CD4-positive, CD25-positive, alpha-beta regulatory T cell (primary cell): ENCODE measurements at places on chromosomes 13 and 19. TPM values are rescaled to one million over a fixed set of nuclear protein-coding genes. Genes with fewer than 3 reads are reported as not detected.

ADM5 gene
- polyA plus RNA-seq: not detected

DNA sequence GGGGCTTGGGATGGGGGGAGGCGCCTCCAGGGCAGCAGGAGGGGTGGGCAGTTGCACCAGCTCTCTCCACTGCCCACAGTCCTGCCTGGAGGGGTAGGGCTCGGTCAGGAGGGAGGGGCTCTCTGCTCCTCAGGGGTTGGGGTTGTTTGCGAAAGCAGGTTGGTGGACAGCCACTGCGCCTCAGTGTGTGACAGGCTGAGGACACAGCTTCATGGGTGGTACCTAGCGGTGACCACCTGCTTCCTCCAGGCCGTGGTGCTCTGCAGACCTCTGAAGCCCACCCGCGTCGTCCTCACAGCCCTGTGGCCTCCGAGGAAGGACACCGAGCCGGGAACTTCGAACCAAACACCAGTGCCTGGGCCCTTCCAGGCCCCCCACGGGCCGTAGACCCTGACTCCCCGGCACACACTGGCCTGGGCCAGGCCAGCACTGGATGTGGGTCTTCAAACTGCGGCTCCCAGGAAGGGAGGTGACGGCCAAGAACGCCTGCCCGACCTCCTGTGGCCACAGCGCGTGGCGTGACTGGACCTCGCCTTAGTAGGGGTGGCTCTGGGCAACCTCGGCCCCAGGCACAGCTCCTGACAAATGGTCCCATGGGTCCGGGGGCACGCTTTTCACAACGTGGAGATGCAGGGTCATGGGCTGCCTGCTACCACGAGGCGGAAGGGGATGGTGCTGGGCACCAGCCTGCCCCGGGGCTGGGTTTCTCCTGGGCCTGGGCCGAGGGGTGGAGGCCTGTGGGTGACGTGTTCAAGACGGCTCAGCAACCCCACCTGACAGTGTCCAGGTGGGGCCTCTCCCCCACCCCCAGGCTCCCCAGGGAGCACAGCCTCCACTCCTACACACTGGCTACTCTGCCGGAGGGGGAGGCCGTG lies 173.2 kb downstream of the KDM4B start:
- no peaks in the 10 kb centered on the region for H3K27me3 ChIP-seq
- peaks cover 32% of the 10 kb centered on the region for H3K4me1 ChIP-seq
- H3K36me3 ChIP-seq: peaks cover 25% of the 10 kb centered on the region

- H3K4me1 ChIP-seq: peaks cover 20% of the 10 kb centered on the region
- H3K4me3 ChIP-seq: no peak overlapping the region
- no peaks in the 10 kb centered on the region for H3K27me3 ChIP-seq
- H3K27ac ChIP-seq: no peak overlapping the region
Observed at GRCh38 chr13:73939603-73940002, 194.6 kb downstream of the KLF12 start.

ERICH4 gene
- polyA plus RNA-seq: not detected

MAP4K1 gene
- polyA plus RNA-seq: 122 TPM

- H3K4me1 ChIP-seq: no peaks in the 10 kb centered on the region
- H3K4me3 ChIP-seq: no peak overlapping the region
- H3K27me3 ChIP-seq: no peaks in the 10 kb centered on the region
- no peak for DNase-seq
Observed at GRCh38 chr13:99585609-99586008, 84.3 kb downstream of the TM9SF2 start.

- H3K27ac ChIP-seq: no peak overlapping the region
- no peaks in the 10 kb centered on the region for H3K4me1 ChIP-seq
- no peak overlapping the region for H3K4me3 ChIP-seq
- H3K27me3 ChIP-seq: no peaks in the 10 kb centered on the region
Observed at GRCh38 chr13:40052954-40053353, 397.5 kb downstream of the COG6 start.

DNA sequence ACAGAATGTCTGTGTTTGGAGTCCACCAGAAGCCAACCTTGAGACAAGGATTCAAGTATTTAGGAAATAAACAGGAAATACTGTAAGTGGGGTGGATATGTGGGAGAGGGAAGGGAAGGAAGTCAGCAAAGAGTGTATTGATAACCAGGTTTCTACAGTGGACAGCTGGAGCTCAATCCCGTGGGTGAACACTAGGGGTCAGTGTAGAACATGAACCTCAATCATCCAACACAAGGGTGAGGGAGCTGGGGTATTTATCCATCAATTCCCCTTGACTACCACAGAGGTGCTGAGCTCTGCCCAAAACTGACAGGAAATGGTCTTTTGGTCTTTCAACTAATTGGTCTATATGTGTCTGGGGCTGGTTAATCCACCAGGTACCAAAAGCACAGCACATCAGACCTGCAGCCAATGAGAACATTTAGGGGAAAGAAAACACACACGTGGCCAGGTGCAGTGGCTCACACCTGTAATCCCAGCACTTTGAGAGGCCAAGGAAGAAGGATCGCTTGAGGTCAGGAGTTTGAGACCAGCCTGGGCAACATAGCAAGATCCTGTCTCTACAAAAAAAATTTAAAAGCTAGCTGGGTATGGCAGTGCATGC lies 5.6 kb upstream of the SYDE1 start:
- no peak overlapping the region for H3K4me3 ChIP-seq
- peak; percentile 17 for DNase-seq

DNA sequence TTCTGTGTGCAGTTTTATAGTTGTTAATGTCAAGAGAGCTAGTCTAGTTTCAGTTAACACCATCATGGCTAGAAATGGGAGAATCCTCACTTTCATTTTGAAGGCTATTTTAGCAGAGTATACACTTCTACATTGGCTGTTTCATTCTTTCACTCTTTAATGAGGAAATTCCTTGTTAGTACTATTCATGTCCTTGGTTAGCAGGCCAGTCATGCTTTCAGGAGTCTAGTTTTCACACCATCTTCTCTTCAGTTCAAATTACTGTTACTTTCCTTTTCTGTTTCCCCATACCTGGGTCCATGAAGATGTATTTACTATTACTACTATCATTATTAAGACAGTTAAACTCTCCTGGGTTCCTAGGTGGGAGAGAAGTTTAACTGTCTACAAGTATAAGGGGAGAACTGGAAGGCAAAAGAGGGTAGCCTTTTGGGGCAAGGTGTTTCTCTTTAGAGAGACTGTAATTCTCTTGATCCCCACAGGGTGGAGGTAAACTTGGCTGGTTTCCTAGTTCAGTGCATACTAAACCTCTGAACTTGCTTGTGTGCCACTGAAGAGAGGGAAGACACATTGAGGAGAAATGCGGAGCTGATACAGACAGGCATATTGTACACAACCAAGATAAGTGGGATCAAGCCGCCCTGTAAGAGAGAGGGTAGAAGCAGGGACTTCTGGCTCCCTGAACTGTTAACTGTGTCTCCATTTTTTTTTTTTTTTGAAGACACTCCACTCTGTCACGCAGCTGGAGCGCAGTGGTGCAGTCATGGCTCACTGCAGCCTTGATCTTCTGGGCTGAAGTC lies 41.3 kb upstream of the IGFL4 start:
- H3K36me3 ChIP-seq: no peaks in the 10 kb centered on the region
- no peak for DNase-seq
- H3K27me3 ChIP-seq: peaks cover 38% of the 10 kb centered on the region
- H3K4me3 ChIP-seq: no peak overlapping the region

FFAR3 gene
- polyA plus RNA-seq: 0.39 TPM

RGL3 gene
- polyA plus RNA-seq: not detected

- H3K4me3 ChIP-seq: no peak overlapping the region
- no peak overlapping the region for H3K27ac ChIP-seq
- DNase-seq: no peak
- H3K36me3 ChIP-seq: no peaks in the 10 kb centered on the region
- no peaks in the 10 kb centered on the region for H3K4me1 ChIP-seq
Observed at GRCh38 chr13:98108341-98108740, 34.6 kb upstream of the FARP1 start.

DNA sequence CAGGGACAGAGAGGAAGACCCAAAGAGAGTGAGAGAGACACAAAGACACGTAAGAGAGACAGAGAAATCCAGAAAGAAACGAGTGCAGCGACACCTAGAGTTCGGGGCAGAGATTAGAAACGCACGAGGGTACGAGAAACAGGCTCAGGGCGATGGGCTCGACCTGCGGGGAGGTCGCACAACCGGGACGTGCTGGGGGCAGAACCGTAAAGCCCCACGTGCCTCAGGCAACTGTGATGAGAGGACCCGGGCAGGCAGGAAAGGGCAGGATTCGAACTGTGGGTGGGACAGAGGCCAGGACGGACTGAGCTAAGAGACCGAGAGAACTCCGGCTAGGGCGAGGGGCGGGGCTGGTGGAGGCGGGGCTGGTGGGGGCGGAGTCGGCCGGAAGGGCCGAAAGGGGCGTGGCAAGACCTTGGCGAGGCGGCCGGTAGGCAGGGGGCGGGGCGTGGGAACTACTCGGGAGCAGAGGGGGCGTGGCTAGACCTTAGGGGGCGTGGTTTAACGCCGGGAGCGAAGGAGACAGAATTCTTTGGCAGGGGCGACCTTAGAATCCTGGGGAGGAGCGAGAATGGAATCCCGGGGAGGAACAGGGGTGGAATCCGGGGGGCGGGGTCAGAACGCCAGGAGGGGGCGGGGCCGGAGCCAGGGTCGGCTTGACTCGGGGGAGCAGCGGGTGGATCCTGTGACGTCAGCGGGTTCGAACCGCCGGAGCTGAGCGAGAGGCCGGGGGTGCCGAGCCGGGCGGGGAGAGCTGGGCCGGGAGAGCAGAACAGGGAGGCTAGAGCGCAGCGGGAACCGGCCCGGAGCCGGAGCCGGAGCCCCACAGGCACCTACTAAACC lies at the start of gene NECTIN2:
NECTIN2 (plus strand) TSS at position 686 of the 843 bp plus-strand sequence. CDS start 229 bp downstream, outside the sequence.
- no peaks in the 10 kb centered on the region for H3K36me3 ChIP-seq
- no peak within 1 kb of the TSS for H3K27ac ChIP-seq

- H3K27me3 ChIP-seq: no peaks in the 10 kb centered on the region
- H3K27ac ChIP-seq: no peak overlapping the region
- DNase-seq: no peak
- H3K4me1 ChIP-seq: no peaks in the 10 kb centered on the region
Observed at GRCh38 chr13:112042496-112042895, 24.5 kb upstream of the SOX1 start.

DNA sequence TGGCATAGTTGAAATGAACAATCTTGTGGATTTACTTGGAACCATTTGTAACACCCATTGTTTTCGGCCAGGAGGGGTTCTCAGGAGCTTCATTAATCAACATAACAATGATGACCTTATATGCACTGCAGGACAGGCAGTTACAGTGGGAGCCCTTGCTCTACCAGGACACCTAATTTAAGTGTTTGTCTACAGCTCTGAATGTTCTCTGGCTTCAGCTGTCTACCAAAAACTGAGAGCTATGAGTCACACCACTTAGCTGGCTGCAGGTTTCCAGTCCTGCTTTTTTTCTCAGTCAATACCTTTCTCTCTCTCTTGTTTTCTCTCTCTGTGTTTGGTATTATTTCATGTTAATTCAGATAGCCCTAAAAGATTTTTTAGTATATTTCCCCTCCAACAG lies 105.4 kb upstream of the MBNL2 start:
- peaks cover 8% of the 10 kb centered on the region for H3K27me3 ChIP-seq
- H3K36me3 ChIP-seq: no peaks in the 10 kb centered on the region
- H3K4me3 ChIP-seq: no peak overlapping the region

- H3K4me1 ChIP-seq: no peaks in the 10 kb centered on the region
- H3K36me3 ChIP-seq: no peaks in the 10 kb centered on the region
- DNase-seq: no peak
- H3K27ac ChIP-seq: no peak overlapping the region
- no peaks in the 10 kb centered on the region for H3K27me3 ChIP-seq
Observed at GRCh38 chr13:68359105-68359504, 1129.0 kb upstream of the PCDH9 start.

GRCh38 chr13:110472904-110473563 lies 88.5 kb downstream of the RAB20 start:
- H3K4me1 ChIP-seq: no peaks in the 10 kb centered on the region
- no peaks in the 10 kb centered on the region for H3K36me3 ChIP-seq
- no peaks in the 10 kb centered on the region for H3K27me3 ChIP-seq
- no peak for DNase-seq

DNA sequence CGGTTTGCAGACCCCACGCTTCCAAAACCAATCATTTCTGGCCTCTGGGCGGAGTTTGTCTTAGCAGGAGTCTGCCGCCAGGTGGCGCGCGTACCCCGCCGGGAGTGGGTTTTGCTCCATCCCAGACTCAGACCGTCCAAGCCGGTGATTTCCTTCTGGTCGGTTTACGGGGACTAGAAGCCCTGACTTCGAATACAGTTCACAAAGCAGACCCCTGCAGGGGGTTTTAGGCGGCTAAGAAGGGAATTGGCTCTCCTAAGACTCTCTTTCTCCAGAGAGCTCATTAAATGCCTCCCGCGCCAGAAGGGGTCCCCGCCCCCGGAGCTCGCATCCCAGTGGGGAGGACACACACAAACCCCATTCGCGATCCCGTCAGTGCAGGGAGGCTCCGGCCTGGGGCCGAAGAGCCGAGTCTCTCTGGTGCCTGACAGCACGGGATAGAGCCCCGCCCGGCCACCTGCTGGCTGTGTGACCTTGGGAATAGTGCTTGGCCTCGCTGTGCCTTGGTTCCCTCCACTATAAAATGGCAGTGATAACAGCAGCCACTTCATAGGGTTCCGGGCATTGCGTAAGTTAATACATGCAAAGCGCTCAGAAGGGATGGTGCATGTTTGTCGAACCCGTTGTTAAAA lies 8.6 kb upstream of the NUP62 start:
- H3K4me3 ChIP-seq: no peak overlapping the region
- no peak overlapping the region for H3K27ac ChIP-seq
- peaks cover 16% of the 10 kb centered on the region for H3K4me1 ChIP-seq
- peak; percentile 67 for DNase-seq
- H3K27me3 ChIP-seq: no peaks in the 10 kb centered on the region

CLEC17A gene
- not detected for polyA plus RNA-seq
